IPS-NIHi11 (cell line): ENCODE measurements at places on chromosomes 5 and 9.

GRCh38 chr5:148499452-148499851 is 115.7 kb downstream of the FBXO38 start:
- DNase-seq: no peak

DNA sequence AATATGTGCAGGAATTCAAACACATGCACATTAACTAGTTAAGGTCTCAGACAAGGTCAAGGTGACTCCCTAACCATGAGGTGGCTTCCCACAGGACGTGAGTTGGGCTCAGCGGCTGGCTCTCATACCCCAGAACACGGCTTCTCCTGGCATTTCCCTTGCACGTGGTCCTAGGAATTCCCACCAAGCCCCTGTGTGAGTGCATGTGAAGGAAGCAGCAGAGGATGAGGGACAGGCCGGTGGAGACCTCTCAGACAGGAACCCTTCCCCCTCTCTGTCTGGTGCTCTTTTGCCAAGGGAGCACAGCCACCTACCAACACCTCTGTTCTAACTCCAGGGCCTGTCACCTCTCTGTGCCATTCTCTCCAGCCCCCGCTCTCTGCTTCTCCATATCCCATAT is 271.0 kb downstream of the FSTL4 start:
- DNase-seq: no peak

DNA sequence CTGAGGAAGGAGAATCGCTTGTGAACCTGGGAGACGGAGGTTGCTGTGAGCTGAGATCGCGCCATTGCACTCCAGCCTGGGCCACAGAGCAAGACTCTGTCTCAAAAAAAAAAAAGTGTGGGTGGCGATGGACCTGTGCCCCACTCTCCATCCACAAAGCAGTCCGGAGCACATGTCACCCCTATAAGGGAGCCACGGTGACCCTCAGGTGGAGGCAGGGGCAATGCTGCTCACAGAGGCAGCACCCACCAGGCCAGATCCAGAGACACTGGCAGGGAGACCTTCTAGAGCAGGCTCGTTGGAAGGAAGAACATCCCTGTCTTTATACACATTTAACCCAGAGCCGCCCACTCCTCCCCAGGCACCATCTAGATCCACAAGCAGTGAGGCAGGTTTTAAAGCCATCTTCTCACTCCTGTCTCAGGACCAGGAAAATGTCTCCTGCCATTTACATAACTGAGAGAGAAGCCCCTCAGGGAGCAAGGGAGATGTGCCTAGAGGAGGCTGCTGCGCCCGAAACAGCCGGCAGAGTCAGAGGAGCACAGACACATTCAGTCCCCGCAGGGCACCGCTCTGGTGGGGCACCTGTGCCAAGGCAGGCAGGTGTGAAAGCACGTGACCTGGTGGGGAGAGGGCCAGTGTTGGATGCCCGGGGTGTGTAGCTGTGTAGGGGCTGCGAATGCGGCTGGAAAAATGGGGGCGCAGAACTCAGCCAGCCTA is 31.6 kb upstream of the ADAMTS2 start:
- DNase-seq: no peak

DNA sequence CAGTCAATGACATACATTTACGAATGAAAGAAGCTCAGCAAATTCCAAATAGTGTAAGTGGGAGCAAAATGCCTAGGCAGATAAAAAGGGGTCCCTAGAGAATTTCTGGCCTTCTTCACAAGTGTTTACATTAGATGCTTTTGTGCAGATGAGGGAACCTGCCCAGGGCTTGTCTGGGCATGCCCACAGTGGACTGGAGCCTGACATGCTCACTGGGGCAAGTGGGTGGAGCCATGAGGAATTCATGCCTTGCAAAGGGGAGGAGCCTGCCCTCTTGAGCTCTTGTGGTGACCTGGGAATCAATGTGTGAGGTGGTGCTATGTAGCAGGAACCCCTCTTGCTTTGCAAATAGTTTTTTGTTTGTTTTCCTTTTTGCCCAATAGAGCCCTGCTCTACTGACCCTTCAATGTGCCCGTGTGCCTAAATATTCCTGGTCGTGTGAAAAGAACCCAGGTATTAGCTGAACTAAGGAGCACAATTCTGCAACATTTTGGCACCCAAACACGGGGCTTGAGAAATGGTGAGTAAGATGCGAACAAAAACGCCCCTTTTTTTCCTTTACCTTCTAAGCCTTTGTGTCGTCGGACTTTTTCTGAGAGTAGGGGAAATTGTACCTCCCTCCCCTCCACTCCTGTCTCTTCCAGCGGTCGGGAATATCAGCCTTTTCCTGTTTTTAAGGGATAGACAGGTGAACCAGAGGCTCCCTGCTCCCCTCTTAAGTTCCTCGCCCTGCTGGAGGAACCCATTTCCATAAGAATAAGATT is 433.8 kb upstream of the CDH9 start:
- peak; percentile 74 for DNase-seq

DNA sequence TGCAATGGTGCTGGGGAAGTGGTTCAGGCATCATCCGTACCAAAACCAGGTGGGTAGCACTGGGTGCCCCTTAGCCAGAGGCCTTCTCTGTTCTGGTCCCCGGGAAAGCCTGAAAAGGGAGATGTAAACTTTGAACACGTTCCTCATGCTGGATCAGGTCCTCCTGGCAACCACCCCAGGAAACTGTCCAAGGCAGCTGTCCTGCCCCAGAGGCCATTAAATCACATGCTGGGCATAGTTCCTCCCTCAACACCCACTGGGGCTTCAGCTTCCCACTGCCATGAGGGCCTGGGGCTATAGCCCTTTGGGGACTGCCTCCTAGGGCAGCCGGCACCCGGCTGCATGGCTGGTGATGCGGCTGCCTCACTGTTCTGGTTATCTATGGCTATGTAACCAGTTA is 228.9 kb upstream of the MVB12B start:
- no peak for DNase-seq

- DNase-seq: no peak
Observed at GRCh38 chr9:35905912-35906679, at the start of gene HRCT1. Gene HRCT1, plus strand, starts transcription at chr9:35906202. Its CDS starts 86 bp downstream, at chr9:35906288.

DNA sequence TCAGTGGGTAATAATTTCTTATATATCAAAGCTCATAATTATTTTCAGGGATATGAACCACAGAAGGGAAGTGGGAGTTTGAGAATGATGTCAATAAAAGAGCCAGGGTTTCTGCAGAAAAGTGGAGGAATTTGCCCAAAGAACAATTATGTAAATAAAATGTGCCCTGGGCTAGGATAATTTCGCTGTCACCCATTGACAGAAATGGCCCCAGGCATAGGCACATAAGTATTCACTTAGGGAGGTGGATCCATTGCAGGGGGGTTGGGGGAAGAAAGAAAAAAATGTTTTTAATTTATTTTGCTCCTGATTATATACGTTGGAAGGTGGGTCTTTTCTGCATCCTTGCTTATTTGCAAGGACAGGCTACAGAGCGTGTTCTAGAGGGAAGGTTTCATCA is 135.1 kb upstream of the IRX2 start:
- no peak for DNase-seq

DNA sequence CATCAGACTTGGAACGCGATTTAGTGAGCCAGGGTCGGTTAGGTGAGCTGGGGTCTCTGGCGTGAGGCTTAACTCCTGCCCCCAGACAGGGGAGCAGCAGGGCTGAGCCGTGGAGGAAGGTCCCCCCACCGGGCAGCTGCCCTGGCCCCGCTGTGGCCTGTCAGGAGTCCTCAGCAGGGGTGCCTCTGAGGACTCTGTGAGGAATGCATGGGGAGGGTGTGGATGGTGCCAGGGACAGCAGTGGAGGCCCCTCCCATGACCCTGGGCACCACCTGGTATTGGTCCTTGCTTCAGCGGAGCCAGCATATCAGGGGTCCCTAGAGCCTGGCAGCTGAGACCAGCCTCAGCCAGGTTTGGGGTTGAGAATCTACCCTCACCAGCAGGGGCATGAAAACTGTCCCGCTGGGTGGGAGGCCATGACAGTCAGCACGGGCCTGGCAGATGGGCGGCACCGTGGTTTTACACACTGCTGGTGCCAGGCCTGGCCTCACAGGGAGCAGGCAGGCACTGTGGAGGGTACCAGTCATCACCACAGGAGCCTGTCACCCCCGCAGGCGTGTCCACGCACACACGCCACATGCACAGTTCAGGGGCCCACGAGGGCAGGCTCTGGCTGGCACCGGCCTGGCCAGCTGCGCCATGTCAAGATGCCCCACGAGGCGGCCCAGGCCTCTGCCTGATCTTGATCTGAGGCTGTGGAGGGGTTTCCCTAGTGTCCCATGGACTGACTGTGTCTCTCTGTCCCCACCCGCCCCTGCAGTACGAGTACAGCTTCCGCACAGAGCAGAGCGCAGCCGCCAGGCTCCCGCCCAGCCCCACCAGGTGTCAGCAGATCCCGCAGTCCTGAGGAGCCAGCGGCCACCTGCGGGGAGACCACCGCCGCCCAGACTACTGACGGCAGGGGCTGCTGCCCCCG is 111.1 kb upstream of the LMX1B start:
- no peak for DNase-seq

GRCh38 chr5:54457094-54457862 is 1.8 kb downstream of the HSPB3 start:
- DNase-seq: peak; percentile 49

DNA sequence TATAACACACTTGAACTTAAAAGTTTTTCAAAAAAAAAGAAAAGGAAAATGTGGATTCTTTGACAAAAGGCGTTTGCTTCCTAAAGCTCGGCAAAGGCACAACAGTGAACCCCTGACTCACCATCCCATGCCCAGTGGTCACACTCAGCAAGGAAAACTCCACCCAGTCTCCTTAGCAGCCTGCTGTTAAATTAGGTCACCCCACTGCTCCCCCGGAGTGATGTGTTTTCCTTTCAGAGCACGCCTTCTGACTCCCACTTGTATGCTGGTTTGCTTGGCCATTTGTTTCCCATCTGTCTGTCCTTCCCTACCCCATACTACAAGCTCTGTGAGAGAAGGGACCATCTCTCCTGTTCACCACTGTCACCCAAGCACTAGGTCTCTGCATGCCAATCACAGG is 23.8 kb downstream of the RETREG1 start:
- no peak for DNase-seq

DNA sequence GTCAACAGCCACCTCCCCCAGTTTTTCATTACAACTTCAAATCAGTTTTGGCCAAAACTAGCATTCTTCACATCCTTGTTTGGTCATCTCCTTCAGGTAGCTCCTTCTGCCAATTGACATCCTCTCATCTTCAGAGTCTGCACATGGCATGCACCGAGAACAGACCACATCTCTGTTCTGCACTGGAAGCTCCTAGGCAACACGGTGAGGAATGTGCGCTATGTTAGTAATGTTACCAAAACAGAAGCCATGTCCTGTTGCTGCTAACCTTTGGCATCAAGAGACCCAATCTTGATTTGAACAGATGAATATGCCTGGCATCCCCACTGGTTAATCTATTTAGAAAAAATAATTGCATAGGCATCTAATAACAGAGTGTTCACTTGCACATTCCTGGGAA is 5.1 kb upstream of the HK3 start:
- DNase-seq: no peak

DNA sequence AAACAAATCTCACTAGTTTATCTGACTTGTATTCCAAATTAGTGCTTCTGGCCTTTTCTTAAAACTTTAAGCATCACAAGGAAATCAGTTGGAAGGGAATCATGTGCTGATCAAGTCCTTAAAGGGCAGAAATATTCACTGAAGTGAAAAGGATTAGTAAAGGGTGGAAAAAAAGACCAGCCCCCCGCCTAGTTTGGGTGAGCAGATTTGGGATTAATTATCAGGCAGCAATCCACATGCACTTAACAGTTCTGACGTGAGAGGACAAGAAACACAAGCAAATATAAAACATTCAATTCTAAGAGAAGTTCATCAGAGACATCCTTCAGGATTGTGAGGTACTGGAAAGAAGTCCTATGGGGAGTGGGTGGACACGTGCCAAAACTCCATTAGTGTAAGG is at the start of gene TYRP1:
TYRP1 (plus strand) TSS at position 245 of the 400 bp plus-strand sequence. CDS start 612 bp downstream, outside the sequence.
- no peak for DNase-seq

- DNase-seq: peak; percentile 69
Observed at GRCh38 chr5:171596391-171596878, 177.0 kb downstream of the FGF18 start.

GRCh38 chr5:135038205-135038812 is 4.3 kb upstream of the PITX1 start:
- no peak for DNase-seq

GRCh38 chr5:179825655-179826182 is 5.0 kb downstream of the SQSTM1 start:
- DNase-seq: no peak

GRCh38 chr5:173457482-173457881 is 129.3 kb upstream of the STC2 start:
- no peak for DNase-seq

DNA sequence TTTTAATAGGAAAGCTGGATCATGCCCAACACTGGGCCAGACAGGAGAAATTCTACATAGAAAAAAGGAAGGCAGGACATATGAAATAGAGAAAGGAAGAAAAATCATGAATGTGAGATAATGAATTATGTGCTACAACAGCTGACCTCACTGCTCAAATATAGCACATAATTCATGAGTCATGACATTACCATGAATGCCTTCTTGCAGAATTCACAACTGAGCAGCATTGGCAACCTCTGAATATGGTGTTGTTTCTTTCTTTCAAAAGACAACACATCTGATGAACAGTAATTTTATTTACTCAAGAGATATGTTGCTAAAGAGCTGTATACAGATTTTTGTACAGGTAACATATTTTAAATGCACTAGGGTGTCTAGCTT is 34.4 kb downstream of the APBA1 start:
- no peak for DNase-seq

- DNase-seq: no peak
Observed at GRCh38 chr9:125407432-125407973, 145.9 kb downstream of the GAPVD1 start.

DNA sequence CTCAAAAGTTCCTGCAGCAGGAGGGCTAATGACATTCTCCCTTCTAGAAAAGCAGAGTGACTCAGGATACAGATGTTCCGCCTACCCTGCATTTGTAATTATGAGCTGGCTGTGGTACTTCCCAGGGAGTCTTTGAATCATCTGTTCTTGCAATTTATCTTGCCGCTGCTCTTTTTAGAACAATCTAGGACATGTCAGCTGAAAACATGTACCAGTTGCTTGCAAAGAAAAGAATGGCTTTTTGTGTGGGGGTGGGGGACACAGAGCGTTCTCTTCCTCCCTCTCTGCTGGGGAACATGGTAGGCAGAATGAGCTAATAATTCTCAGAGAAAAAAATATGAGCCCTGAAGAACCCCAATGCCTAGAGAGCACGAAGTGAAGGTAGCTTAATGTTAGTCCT is 51.7 kb upstream of the TUT7 start:
- no peak for DNase-seq

DNA sequence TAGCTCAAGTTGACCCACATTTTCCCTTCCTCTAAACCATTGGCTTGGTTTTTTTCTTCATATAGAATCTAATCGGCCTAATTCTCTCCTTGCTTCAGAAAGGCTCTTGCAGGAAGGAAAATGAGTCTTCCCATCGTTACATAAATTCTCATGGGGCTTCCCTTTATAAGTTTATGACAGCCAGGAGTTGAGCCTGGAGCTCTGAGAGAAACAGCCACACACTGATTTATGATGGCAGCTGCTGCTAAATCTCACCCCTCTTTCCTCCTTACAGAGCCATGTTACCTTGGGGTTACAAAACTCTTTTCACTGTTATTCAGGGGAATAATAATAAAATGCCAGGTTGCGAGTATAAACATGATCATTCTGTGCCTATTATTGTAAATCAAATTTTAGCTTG is 5.2 kb upstream of the RNF14 start:
- no peak for DNase-seq
